ENCODE measurements at places on chromosomes 5 and 9.

DNA sequence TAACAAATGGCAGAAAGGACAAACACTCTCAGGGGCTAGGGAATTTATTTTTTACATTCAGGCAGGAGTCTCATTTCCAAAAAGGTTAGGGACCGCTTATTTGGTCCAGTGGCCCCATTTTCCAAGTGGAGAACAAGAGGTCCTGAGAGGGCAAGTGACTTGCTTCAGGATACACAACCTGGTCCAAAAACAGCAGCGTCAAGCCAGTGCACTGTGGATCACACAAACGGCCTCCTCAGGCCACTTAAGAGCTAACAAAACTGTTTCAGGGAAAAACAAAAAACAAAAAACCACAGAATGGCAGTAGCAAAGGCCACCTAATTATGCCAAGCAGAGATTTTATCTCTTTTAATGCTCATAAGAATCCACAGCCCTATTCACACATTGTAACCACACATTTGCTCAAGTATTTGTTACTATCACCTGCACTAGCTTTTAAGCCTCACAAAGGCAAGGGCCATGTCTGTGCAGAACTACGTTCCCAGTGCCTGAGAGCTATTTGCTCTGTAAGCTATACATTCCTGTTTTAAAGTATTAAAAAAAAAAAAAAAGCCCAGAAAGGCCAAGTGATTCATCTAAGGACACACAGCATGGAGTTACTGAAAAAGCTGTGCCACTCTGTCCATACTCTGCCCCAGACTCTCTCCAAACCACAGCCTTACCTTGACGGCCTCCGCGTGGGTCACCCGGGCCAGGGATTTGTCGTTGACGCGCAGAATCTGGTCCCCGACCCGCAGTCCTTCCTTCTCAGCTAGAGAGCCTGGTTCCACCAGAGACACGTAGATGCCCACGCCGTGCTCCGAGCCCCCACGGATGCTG lies 1.5 kb downstream of the WHRN start:
- no peak for DNase-seq

DNA sequence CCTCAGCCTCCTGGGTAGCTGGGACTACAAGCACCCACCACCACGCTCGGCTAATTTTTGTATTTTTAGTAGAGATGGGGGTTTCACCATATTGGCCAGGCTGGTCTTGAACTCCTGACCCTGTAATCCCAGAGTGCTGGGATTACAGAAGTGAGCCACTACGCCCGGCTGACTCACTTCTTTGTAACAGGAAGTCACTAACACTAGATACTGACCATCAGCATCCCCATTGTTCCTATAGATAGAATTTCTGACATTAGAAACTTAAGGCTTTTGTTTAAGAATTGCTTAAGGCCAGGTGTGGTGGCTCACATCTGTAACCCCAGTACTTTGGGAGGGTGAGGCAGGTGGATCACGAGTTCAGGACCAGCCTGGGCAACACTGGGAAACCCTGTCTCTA lies 42.2 kb downstream of the LEAP2 start:
- DNase-seq, result no peak

GRCh38 chr9:6920041-6920440 lies 162.3 kb downstream of the KDM4C start:
- DNase-seq, result no peak

GRCh38 chr5:132162945-132163344 lies 64.7 kb downstream of the P4HA2 start:
- no peak for DNase-seq

DNA sequence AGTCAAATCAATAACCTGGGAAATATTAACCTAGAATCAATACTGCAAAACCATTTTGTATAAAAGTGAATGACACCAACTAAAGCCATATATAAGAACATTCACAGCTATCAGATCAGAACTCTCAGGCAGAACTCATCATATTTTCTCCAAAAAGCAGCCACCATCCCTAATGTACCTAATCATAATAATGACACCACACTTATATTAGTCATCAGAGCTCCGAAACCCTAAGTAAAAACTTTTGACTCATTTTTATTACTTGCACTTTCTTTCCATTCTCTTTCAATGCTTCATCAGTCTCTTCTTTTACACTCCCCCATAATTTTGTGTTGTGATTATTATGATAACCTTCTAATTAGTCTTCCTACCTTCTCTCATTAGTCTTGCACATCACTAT lies 45.3 kb downstream of the INSL6 start:
- no peak for DNase-seq

DNA sequence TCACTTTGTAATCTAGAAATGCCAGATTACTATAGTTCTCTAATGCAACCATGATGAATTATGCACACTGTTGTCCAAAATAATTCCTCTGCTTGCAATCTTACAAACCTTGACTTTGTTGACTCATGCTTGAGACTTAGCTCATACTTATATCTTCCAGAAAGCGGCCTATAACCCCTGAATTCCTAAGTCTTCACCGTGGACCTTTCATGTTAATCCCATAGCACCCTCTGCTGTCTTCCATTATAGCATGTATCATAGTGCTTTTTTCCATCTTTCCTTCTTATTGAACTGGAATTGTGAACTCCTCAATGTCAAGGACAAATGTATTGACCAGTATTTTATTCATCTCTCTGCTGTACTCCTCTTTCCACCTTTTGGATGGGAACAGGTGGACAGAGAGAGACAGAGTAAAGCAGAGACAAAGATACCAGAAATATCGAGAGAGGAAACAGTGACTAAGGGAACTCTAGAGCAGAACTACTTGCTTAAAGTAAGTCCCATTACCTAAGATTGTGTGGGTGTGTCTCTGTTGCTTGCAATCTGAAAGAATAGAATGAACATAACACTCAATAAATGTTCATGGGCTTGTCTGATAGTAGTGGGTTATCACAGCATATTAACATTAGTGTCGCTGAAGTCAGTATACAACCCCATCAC lies 110.0 kb downstream of the LURAP1L start:
- no peak for DNase-seq

DNA sequence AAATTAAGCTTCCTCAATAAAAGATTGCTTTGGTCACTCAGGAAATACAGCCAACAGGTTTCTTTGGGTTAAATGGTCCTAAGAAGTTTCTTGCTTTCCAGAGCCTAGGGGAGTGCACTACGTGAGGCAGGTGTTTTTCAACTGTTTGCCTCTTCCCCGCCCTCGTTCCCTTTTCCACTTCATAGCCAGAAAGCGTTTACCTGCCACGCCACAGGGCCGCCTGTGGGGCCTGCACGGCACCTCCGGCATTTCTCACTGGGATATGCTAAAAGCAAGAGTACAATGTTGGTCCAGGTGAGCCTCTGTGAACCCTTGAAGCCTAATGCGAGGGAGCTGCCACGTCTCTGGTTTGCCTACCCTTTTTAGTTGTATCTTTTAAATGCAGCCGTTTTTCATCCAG lies 167.6 kb upstream of the OTULINL start:
- no peak for DNase-seq

DNA sequence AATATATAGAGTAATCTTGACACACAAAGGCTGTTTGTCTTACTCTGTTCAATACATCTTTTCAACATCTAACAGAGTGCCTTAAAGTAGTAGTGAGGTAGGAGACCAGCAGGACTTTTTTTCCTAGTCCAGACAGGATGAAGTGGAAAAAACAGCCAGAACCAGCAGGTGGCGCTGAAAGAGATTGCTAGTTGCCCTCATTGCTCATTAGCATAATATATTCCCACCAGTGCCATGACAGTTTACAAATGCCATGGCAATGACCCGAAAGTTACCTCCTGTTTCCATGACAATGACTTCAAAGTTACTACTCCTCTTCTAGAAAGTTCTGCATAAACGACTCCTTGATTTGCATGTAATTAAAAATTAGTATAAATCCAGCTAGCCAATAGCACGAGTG lies 387.4 kb downstream of the ACTL7B start:
- DNase-seq, result no peak

- no peak for DNase-seq
Observed at GRCh38 chr5:95838001-95838520, 15.5 kb upstream of the GLRX start.
